ENCODE measurements at places on chromosomes 4 and X.
A peak's percentile ranks its signal among the peaks of the same experiment; 100 is the strongest.

DNA sequence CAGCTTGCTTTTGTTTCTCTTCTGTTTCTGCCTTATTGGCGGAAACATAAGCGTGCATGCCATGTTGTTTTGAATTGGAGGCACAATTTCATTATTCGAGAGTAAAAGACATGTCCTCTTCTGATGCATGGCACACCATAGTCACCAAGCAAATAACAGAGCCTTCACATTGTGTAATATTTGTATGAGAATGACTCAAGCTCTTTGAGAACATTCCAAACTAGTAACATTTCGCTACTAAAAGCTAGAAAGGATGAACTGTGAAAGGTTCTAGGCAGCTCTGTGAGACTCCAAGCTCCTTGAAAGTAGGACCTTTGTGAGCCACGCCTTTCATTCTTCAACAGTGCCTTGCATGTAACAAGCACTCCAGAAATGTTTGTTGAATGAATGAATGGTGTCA lies 9.2 kb upstream of the ANXA3 start:
- DNase-seq, result no peak

- DNase-seq, result no peak
Measured at GRCh38 chr4:102547973-102548372, 46.8 kb downstream of the NFKB1 start.

- DNase-seq, result no peak
Measured at GRCh38 chr4:70062000-70062399, 11.8 kb downstream of the HTN1 start.

GRCh38 chr4:101956068-101956825 lies 165.7 kb downstream of the BANK1 start:
- DNase-seq, result no peak

DNA sequence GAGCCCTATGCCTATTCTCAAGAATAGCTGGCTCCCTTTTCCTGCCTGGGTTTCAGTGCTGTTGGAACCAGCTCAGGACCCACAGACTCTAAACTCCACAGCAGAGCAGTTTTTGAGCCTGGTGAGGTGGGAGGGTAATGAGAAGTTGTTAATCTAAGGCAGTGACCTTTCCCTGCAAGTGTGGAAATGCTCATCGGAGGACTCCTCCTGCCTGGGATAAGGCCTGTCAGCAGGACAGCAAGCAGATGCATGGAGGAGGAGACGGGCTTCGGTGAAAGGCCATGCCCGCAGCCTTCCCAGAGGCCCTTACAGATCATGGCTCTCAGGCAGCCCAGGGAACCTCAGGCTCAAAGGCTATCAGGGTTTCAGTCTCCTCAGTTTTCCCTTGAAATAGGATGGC lies 70.0 kb upstream of the SHISA3 start:
- DNase-seq, result peak; percentile 33

All from left ventricle myocardium inferior (tissue), 1 donor.